ENCODE measurements at places on chromosomes 2 and 18.

- DNase-seq = no peak
These were observed 97.3 kb downstream of the FMNL2 start for GRCh38 chr2:152432206-152432653.

DNA sequence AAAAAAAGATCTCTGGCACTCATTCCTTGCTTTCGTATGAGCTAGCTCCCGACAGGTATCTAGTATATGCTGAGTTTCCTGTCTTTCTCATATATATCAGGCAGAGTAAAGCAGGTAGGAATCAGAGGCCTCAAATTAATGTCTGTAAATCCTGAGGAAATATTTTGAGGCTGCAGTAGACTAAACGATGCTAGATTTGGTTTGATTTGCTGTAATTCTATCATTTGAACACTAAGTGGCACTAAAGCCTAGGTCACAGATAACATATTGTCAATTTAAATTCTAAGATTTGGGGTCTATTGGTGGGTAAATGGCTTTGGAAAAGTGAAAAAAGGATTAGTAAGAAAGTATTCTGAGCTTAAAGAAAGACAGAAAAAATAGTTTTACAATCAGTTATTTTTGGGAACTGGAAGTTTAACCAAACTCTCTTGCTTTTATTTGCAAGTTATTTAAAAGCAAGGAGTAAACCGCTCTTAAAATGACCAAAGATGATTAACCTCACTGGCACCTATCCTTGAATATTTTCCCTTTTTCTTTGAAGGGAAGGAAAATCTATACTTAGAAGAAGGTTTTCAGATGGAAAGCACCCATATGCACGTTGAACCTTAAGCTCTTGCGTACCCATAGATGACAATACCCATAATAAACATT, 37.6 kb upstream of the SLC4A10 start:
- DNase-seq = no peak

- no peak for DNase-seq
These were observed 908 bp downstream of the STAT1 start for GRCh38 chr2:191012845-191013681.

DNA sequence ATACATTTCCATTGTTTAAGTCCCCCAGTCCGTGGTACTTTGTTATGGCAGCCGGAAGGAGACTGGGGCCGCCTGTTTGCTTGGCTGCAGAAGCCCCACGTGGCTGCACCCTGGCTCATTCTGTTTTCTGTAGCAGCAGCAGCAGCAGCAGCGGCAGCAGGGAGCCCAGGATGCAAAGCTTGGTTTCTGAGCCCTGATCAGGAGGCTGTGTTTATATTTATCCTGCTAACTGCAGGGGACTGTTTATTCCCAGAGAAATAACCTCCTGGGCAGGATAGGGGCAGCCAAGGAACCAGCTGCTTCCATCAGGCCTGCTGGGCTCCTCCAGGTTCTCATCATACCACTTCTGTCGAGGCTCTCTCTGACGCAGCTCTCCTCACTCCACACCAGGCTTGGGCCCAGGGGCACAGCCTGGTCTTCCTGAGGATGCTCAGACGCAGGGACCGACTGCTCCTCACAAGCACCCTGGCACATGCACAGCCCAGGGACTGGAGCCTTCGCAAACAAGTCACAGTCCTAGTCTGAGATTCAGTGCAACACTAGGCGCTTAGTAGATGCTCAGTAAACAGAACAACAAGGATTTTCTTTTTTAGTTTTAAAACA, 139.0 kb downstream of the MSH2 start:
- no peak for DNase-seq
